Stimulated activated CD8-positive, alpha-beta memory T cell treated with anti-CD3 and anti-CD28 coated beads, Interleukin-7, amount 100 ng/mL, for 48 hours (primary cell): ENCODE measurements at places on chromosomes 1 and 21.

- DNase-seq = no peak
These were observed 134.3 kb downstream of the NR5A2 start for GRCh38 chr1:200161801-200162200.

- no peak for DNase-seq
These were observed 7.0 kb upstream of the VPS26C start for GRCh38 chr21:37273911-37274690.

DNA sequence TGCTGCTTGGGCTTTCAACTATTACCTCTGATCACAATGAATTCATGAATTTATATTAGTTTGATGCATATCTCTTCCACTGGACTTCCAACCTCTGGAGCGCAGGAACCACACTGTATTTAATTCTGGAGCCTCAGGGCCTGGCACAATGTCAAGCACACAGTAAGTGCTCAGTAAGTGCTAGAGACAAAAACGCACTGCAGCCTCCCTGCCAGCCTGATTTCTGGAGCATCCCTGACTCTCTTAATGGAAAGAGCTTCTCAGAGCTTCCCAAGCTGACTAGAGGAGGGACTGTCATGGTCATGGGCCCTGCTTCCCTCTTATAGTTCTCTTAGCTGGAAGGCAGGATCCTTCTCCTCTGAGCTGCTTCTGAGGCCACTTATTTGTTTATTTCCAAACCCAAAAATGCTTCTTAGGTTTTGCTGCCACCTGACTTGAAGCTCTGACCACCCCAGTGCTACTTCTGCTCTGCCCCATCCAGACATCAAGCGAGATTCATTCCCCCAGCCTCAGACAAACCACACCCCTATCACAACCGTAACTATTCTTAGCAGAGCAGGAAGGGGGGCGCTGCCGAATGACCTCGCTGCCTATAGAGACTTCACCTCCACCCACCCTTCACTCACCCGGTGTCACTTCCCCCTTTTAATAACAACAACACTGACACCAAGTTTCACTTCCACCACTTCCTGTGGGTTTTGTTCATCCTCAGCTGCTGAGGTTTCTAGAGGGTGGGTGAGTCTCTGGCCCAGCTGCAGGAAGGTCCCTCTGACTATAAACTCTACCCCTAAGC is 33.6 kb downstream of the NUAK2 start:
- DNase-seq = peak; percentile 59

DNA sequence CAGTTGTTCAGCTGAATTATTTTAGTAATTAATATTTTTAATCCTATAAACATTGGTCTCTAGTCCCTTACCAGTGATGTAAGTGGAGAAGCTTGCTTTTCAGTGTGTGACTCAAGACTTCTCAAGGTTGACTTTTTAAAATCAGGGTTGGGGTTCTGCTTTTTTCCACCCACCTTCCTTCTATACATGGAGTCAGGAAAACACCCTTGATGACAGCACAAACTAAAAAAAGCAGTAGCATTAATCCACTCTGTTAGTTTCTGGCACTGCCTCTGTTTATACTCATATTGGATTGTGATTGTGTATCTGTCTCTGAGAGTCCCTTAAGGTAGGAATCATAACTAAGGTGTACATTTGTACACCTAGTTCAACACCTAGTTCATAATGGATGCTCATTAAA is 8.3 kb upstream of the PLEKHO1 start:
- DNase-seq = no peak

DNA sequence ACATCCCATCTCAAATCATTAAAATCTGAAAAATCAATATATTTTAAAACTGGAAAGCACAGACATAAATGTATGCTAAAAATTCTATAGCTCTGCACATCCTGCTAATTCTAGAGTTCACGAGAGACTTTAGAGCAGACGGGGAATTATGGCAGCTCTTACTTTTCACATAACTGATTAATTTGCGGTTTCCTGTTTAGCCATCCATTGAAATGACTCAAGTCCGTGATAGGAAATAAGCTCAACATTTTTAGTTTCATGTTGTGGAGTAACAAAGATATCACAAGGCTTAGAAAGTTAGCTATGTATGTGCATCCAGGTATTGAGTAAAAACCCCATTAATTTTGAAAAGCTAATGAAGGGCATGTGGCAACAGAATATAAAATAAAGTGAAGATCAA is 123.2 kb downstream of the SMYD2 start:
- DNase-seq = no peak

- no peak for DNase-seq
These were observed 74.0 kb downstream of the MAB21L3 start for GRCh38 chr1:116185161-116185701.

- DNase-seq = no peak
These were observed 22.9 kb downstream of the SUSD4 start for GRCh38 chr1:223341121-223341520.

GRCh38 chr1:18633422-18634155 is 2.9 kb downstream of the PAX7 start:
- DNase-seq = no peak

DNA sequence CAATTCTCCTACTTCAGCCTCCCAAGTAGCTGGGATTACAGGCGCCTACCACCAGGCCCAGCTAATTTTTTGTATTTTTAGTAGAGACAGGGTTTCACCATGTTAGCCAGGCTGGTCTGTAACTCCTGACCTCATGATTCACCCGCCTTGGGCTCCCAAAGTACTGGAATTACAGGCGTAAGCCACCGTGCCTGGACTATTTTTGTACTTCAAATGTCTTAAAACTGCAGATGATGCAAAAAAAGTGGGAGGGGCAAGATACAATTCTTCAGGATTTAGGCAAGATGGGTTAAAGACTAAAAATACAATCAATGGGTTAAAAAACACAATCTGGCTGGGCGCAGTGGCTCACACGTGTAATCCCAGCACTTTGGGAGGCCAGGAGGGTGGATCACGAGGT is 4.7 kb downstream of the SCAF4 start:
- no peak for DNase-seq

DNA sequence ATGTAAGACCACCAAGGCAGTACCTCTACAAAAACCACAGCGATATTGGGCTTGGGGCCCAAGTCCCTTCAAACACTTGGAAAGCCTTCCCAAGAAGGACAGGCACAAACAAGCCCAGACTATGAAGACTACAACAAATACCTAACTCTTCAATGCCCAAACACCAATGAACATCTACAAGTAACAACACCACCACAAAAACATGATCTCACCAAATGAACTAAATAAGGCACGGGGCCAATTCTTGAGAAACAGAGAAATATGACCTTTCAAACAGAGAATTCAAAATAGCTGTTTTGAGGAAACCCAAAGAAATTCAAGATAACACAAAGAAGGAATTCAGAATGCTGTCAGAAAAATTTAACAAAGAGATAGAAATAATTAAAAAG is 86.8 kb downstream of the COL24A1 start:
- no peak for DNase-seq

DNA sequence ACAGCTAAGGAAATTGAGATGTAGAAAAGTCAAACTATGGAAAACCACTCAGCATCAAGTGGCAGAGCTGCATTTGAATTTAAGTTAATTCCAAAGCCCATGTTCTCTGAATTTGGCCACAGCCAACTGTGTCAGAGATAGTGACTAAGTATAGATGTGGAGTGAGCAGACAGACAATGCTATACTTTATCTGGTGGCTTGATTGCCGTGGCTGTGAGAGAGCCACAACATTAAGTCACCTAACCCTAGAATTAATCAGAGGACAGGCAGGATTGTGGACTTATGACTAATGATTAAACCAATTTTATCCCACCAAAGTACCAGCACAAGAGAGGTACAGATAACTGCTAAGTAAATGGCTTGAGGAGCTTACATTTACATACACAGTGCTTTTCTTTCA is 209.8 kb downstream of the TPR start:
- DNase-seq = no peak

- DNase-seq = no peak
These were observed 4.9 kb downstream of the SFT2D2 start for GRCh38 chr1:168230709-168231108.
